Neural progenitor cell (in vitro differentiated cells): ENCODE measurements at places on chromosomes 7 and 10. TPM values are rescaled to one million over a fixed set of nuclear protein-coding genes. Genes with fewer than 3 reads are reported as not detected.

DNA sequence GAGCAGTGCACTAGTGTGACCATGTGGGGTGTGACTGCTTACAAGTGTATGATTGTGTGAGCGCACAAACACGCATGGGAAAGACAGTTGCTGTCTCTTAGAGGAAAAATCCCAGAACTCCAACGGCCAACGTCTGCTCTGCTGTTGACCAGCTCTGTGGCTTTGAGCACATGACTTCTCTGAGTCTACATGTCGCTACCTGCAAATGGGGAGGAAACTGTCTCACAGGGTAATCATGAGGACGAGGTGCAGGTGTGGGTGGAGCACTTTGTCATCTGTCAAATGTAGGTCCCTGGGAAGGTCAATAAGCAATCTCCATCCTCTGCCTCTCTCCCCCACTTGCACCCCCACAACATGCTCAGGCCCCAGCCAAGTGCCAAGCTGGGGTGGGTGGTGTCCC is 31.2 kb upstream of the TLX1 start:
- H3K36me3 ChIP-seq, result no peaks in the 10 kb centered on the region
- no peak for DNase-seq
- peaks cover 89% of the 10 kb centered on the region for H3K27me3 ChIP-seq
- no peaks in the 10 kb centered on the region for H3K4me1 ChIP-seq

DNA sequence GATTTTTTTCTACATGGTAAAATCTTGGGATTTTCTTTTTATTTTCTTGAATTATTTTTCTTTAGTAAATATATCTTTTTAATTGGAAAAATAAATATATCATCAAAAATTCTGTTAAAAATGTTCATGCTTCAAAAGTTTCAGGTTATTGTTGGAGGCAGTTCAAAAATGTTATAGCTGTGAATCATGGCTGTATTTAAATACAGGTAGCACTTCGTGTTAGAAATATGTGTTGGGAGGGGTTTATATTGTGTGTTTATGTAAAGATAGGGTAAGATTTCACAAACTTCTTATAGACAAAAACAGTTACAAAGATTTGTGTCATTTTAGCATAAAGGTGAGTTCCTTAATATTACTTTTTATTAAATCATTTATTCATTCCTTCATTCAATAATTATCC is 60.4 kb downstream of the HDAC9 start:
- no peaks in the 10 kb centered on the region for H3K36me3 ChIP-seq
- H3K27me3 ChIP-seq, result no peaks in the 10 kb centered on the region
- no peak for DNase-seq
- H3K4me1 ChIP-seq, result no peaks in the 10 kb centered on the region

DNA sequence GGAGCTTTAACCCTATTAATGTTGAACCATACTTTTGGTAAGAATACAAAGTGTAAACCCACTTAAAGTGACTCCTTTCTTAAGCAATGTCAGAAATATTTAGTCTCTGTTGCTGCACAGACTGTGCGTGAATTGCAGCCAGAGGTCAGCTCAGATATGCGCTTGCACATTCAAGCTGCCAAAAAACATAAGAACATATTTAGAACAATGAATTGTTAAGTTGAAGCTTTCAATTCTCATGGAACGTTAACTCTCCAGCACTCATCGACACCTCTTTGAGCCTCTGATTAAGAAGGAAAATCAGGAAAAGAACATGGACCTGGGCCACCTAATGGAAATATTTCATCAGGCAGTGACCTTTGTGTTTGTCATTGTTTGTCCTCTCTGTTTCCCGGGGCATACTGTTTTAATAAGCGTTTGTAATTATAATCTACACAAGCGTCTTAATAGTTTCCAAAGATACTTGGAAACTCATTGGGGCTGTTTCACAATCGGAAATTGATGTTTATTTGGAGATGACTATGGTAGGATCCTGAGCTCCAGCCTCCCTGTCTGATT is 193.0 kb upstream of the CELF2 start:
- H3K36me3 ChIP-seq, result no peaks in the 10 kb centered on the region
- H3K27me3 ChIP-seq, result no peaks in the 10 kb centered on the region
- H3K27ac ChIP-seq, result no peak overlapping the region
- no peaks in the 10 kb centered on the region for H3K4me1 ChIP-seq
- DNase-seq, result no peak

- no peak overlapping the region for H3K27ac ChIP-seq
- DNase-seq, result no peak
- peaks cover 4% of the 10 kb centered on the region for H3K4me1 ChIP-seq
- no peaks in the 10 kb centered on the region for H3K27me3 ChIP-seq
- H3K4me3 ChIP-seq, result no peak overlapping the region
Observed at GRCh38 chr7:155763691-155764437, 48.4 kb downstream of the SHH start.

The KCNMA1 gene
- total RNA-seq, result 2.4 and 3.7 TPM in 2 replicates

DNA sequence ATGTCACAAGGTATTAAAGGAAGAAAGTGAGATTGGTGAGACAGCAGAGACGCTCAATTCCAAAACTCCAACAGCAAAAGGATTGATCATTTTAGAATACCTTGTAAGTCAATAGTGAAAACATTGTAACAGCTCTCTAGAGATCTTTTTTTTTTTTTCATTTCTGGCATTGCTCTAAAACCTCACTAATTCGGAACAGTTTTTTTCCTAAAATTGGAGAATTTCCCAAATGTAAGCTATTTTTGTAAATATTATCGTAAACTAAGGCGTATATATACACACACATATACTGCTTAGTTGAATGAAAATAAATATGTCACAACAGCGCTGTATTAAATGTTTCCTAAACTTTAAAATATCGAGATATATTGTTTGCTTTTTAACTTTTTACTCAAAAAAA is 30.6 kb upstream of the CELF2 start:
- no peak overlapping the region for H3K27ac ChIP-seq
- no peak overlapping the region for H3K4me3 ChIP-seq
- H3K36me3 ChIP-seq, result no peaks in the 10 kb centered on the region
- no peaks in the 10 kb centered on the region for H3K27me3 ChIP-seq
- H3K4me1 ChIP-seq, result no peaks in the 10 kb centered on the region

The GPR158 gene
- 0.09 and 0.39 TPM in 2 replicates for total RNA-seq

The ECHDC3 gene
- 2.1 and 10.1 TPM in 2 replicates for total RNA-seq

DNA sequence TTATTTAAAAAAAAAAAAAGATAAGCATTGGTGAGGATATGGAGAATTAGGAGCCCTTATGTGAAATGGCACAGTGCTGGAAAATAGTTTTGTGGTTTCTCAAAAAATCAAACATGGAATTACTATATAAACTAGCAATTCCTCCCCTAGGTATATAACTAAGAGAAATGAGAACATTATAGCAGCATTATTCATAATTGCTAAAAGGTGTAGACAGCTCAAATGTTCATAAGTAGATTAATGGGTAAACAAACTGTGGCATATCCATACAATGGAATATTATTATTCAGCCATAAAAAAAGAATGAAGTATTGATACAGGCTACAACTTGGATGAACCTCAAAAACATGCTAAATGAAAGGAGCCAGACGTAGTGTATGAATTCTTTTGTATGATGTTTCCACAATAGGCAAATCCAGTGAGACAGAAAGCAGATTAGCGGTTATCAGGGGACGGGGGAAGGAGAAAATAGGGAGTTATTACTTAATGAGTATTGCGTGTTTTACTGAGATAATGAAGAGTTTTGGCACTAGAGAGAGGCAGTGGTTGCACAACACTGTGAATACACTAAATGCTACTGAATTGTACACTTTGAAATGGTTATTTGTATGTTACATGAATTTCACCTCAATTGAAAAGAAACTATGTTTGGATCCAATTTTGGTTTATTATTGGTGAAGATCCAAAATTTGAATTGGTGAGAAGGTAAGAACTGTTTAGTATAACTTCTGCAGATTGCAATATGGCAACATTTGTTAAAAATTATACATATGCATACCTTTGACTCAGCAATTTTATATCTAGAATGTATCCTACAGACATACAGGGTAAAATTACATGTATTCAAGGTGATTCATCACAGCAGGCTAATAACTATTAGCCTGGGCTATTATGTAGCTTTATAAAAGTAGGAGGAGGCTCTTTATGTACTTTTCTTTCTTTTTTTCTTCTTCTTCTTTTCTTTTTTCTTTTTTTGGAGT is 69.7 kb downstream of the VCL start:
- no peaks in the 10 kb centered on the region for H3K27me3 ChIP-seq
- H3K4me1 ChIP-seq, result no peaks in the 10 kb centered on the region
- DNase-seq, result no peak
- H3K36me3 ChIP-seq, result no peaks in the 10 kb centered on the region

GRCh38 chr10:43606323-43607198 is at the start of gene ZNF485:
TSS of gene ZNF485 (plus strand) at chr10:43606438. CDS start at chr10:43607051, 613 bp downstream.
- peak within 1 kb of the TSS; percentile 61 for H3K4me3 ChIP-seq
- H3K27ac ChIP-seq, result no peak within 1 kb of the TSS
- DNase-seq, result peak; percentile 81
- peaks cover 7% of the 10 kb centered on the region for H3K27me3 ChIP-seq

DNA sequence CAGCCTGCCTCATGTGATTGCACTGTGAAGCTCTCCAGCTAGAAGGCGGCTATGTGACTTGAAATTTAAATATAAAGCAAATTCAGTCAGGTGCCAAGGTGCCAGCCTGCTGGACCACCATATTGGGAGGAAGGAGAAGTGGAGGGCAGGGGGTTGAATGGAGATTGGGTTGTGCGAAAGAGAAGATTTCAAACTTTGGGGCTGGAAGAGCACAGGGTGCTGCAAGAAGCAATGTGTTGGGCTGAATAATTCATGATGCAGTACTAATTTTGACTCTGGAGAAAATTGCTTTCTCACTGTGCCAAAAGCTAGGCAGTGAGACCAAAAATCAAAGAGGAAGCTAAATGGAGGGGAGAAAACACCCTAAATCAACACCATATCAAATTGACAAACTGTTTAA is 335.3 kb downstream of the NRG3 start:
- DNase-seq, result no peak
- no peak overlapping the region for H3K4me3 ChIP-seq
- H3K4me1 ChIP-seq, result peaks cover 10% of the 10 kb centered on the region
- H3K36me3 ChIP-seq, result no peaks in the 10 kb centered on the region
- H3K27me3 ChIP-seq, result no peaks in the 10 kb centered on the region

GRCh38 chr10:95242581-95243317 is 48.1 kb downstream of the PDLIM1 start:
- H3K27me3 ChIP-seq, result no peaks in the 10 kb centered on the region
- peak; percentile 74 for DNase-seq
- H3K36me3 ChIP-seq, result no peaks in the 10 kb centered on the region

The EPHA1 gene
- 4.1 and 6.0 TPM in 2 replicates for total RNA-seq

- no peak overlapping the region for H3K27ac ChIP-seq
- peaks cover 15% of the 10 kb centered on the region for H3K4me1 ChIP-seq
- no peaks in the 10 kb centered on the region for H3K36me3 ChIP-seq
- peaks cover 3% of the 10 kb centered on the region for H3K27me3 ChIP-seq
Observed at GRCh38 chr10:80535671-80536360, 1.9 kb upstream of the SH2D4B start.

DNA sequence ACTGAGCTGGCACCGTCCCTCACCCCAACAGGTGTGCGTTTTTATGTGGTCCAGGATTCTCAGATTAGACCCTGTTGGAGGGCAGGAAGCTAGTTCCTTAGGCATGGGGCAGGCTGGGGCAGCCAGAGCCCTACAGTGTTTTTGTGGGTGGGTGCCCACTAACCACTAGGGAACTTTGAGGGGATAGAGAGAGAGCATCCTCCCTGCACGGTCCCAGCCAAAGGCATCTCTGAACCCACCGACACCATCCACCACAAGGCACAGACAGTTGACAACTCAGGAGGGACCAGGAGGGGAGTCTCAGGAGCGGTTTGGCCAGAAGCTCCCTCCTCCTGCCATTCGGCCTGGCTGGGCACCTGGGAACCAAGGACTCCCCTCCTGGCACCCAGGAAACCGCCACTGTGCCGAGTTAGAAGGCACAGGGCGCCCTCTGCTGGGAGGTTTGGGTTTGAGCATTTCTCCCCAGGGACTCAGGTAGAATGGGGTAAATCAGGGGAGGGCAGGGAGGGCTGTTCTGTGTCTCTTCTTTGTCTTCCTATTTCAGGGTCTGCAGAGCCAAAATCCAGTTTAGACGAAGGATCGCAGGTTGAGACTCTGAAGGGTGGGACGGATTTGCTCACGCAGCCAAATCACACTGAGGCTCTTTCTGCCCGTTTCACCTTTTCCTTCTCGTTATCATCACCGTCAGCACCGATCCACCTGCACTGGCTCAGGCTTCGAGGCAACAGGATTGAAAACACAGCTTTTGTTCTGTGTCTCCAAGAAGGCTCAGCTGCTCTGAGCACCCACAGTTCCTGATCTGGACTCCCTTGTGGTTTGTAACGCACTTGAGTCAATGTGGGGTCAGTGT is 84.8 kb upstream of the COL13A1 start:
- H3K36me3 ChIP-seq, result no peaks in the 10 kb centered on the region
- H3K27me3 ChIP-seq, result no peaks in the 10 kb centered on the region
- H3K4me1 ChIP-seq, result peaks cover 7% of the 10 kb centered on the region
- H3K27ac ChIP-seq, result no peak overlapping the region
- DNase-seq, result peak; percentile 86

The NPTX2 gene
- total RNA-seq, result 5.6 and 10.5 TPM in 2 replicates

The CLRN3 gene
- total RNA-seq, result 0.12 TPM in 1 of 2 replicates, not detected in the other

The VPS37D gene
- 7.0 and 24.6 TPM in 2 replicates for total RNA-seq

GRCh38 chr10:102627291-102627735 is 17.0 kb upstream of the TRIM8 start:
- no peak for DNase-seq
- no peak overlapping the region for H3K4me3 ChIP-seq
- H3K27ac ChIP-seq, result peak overlapping the region; percentile 99
- H3K36me3 ChIP-seq, result no peaks in the 10 kb centered on the region

DNA sequence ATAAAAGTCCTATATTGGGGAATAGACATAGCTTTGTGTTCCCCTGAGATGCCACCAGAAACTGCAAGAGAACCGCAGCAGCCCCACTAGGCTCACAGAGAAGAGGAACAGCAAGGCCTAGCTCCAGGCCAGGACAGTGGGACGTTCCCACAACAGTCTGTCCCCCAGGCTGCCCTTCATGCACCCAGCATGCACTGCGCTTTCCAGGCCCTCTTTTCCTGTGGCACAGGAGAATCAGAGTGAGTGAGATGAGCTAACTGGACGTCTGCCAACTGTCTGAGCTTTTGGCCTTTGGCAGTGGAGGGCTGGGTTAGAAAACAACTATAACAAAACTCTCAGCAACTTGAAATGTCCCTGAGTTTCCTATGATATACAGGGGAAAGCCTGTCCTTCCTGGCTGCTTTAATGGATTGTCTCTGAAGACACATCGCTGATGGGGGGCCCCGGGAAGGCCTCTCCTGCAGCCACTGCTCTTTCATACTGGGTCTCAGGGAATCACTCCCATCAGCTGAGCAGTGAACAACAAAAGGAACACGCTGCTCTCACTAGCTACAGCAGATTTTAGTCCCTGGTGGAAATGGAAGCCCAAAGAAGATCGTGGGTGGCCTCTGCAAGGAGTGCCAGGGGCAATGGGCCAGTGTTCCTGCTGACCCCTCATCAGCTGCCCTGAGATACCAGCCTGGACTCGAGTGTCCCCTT is 53.5 kb downstream of the PODXL start:
- H3K27ac ChIP-seq, result peak overlapping the region; percentile 5
- DNase-seq, result no peak
- no peak overlapping the region for H3K4me3 ChIP-seq
- H3K4me1 ChIP-seq, result peaks cover 13% of the 10 kb centered on the region
- H3K36me3 ChIP-seq, result no peaks in the 10 kb centered on the region
- no peaks in the 10 kb centered on the region for H3K27me3 ChIP-seq

GRCh38 chr10:109894516-109894915 is 28.8 kb downstream of the XPNPEP1 start:
- DNase-seq, result no peak
- H3K27me3 ChIP-seq, result no peaks in the 10 kb centered on the region
- H3K4me3 ChIP-seq, result no peak overlapping the region
- no peak overlapping the region for H3K27ac ChIP-seq
- H3K4me1 ChIP-seq, result peaks cover 30% of the 10 kb centered on the region

GRCh38 chr7:77393261-77393660 is 22.9 kb downstream of the GSAP start:
- H3K27me3 ChIP-seq, result no peaks in the 10 kb centered on the region
- no peaks in the 10 kb centered on the region for H3K4me1 ChIP-seq
- no peak overlapping the region for H3K27ac ChIP-seq
- no peak overlapping the region for H3K4me3 ChIP-seq

The LRRC18 gene
- not detected in 2 replicates for total RNA-seq

- H3K27me3 ChIP-seq, result no peaks in the 10 kb centered on the region
- DNase-seq, result no peak
- no peak overlapping the region for H3K27ac ChIP-seq
Observed at GRCh38 chr10:17647326-17647725, 3.4 kb downstream of the STAM start.
